Stimulated activated CD8-positive, alpha-beta memory T cell treated with anti-CD3 and anti-CD28 coated beads, Interleukin-15, amount 100 ng/mL, for 1 hour (primary cell): ENCODE measurements at places on chromosomes 16 and 17.

GRCh38 chr17:53942436-53942835, 119.7 kb downstream of the KIF2B start:
- no peak for DNase-seq

GRCh38 chr17:66535611-66536010, 233.2 kb downstream of the PRKCA start:
- no peak for DNase-seq

DNA sequence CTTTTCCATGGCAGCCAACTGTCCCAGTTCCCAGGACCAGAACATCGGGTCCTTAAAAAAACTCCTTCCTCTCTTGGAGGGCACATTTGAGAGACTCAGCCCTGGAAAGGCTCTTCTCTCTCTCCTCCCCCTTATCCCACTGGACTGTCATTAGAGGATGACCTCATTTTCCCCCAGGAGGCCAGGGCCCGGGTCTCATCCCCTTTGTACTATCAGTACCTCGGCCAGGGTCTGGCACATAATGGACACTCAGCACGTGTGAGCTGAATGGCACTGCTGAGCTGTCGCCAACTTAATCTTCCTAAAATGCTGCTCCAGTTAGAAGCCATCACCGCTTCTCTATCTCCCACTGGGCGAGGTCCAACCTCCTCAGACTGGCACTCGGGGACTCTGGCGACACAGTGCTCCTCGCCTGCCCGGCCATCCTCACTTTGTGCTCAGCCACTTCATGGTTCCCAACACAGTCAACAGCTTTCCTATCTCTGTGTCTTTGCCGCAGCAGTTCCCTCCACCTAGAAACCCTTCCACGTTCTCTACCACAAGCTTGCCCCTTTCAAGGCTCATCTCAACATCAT, 3.6 kb upstream of the RHBDL3 start:
- no peak for DNase-seq

GRCh38 chr16:21277927-21278706, at the start of gene CRYM:
Gene CRYM, minus strand, starts transcription at chr16:21278290. Its CDS starts 39 bp downstream, at chr16:21278251.
- no peak for DNase-seq

DNA sequence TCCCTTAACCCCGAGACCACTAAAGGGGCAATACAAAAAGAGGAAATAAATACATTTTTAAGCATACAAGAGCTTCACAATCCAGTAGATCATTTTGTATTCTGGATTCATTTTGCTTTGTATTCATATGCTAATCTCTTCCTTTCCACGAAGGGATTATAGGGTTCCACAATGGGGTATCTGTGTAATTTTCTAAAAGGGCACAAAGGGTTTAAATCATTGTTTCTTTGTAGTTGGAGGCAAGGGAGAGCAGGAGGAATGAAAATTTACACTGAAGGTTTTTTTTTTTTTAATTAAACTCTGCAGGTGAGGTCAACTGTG, 592 bp upstream of the NUFIP2 start:
- no peak for DNase-seq

- no peak for DNase-seq
Observed at GRCh38 chr16:74503412-74503811, 82.1 kb upstream of the CLEC18B start.

GRCh38 chr17:10151667-10152496, 46.5 kb downstream of the GAS7 start:
- DNase-seq: no peak

DNA sequence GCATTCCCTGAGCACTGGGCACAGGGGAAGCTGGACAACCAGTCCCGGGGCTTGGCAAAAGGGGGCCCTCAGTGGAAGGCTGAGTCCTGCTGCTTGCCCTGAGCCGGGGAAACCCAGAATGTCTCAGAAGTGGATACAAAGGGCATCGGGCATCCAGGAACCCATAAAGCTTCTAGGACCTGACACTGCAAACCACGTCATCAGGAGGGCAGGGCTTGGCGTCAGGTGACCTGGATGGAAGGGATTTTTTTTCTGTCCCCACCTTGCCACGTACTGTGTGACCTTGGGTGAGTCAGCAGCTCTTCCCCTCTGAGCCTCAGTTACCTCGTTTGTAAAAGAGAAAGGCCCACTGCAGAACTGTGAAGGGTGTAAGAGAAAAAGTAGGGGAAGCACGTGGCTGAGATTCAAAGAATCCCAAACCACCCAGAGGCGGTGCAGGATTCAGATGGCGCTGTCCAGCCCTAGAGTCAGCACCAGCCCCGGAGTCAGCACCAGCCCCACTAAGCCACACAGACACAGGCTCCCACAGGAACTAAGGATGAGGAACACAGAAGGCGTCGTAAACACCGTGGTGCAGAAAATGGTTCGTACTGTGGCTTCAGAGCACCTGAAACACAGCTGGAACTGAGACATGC, 53.7 kb downstream of the C16orf95 start:
- DNase-seq: no peak

GRCh38 chr16:84062734-84063640, 20.4 kb upstream of the SLC38A8 start:
- peak; percentile 39 for DNase-seq

DNA sequence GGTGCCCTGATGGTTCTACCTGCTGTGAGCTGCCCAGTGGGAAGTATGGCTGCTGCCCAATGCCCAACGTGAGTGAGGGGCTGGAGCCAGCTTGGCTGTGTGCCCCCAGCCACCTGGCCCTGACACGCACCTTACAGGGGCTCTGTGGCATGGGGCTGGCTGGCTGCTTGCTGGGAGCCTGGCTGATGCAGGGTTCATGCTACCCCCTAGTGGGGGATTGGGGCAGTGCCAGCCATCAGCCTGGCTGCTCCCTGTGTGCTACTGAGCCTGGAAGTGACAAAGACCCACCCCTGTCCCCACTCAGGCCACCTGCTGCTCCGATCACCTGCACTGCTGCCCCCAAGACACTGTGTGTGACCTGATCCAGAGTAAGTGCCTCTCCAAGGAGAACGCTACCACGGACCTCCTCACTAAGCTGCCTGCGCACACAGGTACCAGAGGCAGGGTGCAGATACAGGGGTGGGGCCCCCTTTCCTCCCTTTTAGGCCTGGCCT, 5.7 kb downstream of the GRN start:
- DNase-seq: peak; percentile 44

- DNase-seq: no peak
Observed at GRCh38 chr16:53605356-53605755, 98.3 kb downstream of the RPGRIP1L start.

- DNase-seq: no peak
Observed at GRCh38 chr17:65723431-65724151, 162.1 kb upstream of the AXIN2 start.

- no peak for DNase-seq
Observed at GRCh38 chr17:82449883-82450356, 632 bp downstream of the CYBC1 start.

DNA sequence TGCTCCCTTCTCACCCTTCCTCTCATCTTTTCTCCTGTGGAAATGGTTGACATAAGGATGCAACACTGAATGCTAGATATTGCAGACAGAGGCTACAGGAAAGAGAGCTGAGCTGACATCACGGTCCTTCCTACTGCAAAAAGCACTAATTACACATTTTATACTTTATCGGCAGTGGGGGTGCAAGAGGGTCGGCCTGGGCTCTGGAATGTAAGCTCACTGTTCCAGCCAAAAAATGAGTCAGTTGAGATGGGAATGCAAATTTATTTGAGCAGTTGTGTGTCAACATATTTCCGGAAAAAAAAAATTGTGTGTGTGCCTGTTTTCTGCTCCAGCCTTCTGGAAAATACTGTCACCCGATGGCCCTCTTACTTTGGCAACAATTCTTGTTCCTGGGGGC, 14.1 kb upstream of the MRTFB start:
- no peak for DNase-seq

GRCh38 chr17:3826191-3826590, 19.9 kb downstream of the NCBP3 start:
- DNase-seq: no peak

DNA sequence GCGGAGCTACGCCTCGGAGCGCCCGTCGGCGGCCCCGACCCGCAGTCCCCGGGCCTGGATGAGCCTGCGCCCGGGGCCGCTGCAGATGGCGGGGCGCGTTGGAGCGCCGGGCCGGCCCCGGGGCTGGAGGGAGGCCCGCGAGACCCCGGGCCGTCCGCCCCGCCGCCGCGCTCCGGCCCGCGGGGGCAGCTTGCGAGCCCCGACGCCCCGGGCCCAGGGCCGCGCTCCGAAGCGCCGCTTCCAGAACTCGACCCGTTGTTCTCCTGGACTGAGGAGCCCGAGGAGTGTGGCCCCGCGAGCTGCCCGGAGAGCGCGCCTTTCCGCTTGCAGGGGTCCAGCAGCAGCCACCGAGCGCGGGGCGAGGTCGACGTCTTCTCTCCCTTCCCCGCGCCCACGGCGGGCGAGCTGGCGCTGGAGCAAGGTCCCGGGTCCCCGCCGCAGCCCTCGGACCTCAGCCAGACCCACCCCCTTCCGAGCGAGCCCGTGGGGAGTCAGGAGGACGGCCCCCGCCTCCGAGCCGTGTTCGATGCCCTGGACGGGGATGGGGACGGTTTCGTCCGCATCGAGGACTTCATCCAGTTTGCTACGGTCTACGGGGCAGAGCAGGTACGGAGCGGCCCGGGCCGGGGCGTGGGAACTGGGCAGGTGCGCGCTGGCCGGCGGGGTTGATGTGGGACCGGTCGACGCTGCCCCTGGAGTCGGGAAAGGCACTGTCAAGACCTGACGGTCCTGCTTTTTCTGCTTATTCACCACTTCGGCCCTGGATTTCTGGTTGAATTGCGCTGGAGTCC, 861 bp downstream of the RAB11FIP3 start:
- DNase-seq: no peak

DNA sequence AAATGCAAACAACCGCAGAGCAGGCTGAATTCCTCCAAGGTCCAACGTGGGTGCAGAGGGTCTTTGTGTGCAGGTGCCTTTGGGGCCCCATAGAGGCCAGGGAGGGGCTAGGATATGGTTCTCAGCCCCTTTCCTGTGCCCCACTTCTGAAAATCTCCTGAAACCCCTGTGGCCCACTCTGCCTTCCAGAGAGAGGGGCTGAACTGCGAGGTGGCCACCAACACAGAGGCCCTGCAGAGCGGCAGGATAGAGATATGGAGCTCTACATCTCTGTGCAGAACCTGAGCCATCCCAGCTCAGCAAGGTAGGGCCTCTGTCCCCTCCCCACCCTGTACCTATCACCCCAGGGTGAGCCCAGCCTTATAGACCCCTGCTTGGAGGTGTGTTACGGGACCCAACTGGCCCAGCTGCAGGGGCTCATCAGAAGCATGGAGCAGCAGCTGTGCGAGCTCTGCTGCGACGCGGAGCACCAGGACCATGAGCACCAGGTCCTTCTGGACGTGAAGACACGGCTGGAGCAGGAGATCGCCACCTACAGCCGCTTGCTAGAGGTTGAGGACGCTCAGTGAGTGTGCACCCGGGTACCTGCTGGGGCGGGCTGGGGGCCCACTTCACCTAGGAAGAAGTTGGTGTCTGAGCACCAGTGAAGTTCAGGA, 5.5 kb downstream of the USP6 start:
- DNase-seq: no peak

DNA sequence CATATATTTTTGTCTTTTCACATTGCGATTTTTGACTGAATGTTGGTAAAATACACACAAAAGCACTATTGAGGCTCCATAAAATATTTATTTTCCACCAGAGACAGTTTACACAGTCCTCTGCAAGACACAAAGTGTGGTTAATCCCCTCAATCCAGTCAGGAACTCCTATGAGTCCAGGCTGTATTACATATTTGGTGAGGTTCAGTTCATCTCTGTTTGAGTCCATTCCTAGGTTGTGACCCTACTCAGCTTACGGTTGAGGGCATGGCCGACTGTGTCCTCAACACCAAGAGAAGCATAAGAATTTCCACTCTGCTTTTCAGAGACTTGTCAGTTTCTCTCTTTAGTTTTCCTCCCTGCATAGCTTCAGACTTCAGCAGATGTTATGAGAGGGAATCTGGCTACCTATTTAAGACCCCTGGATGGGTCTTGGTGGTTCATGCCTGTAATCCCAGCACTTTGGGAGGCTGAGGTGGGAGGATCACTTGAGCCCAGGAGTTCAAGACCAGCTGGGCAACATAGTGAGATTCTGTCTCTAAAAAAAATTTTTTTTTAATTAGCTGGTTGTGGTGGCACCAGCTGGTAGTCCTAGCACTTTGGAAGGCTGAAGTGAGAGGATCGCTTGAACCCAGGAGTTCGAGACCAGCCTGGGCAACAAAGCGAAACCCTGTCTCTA, 25.1 kb downstream of the ARL4D start:
- no peak for DNase-seq

GRCh38 chr16:54921206-54921824, 9.3 kb upstream of the IRX5 start:
- DNase-seq: no peak

DNA sequence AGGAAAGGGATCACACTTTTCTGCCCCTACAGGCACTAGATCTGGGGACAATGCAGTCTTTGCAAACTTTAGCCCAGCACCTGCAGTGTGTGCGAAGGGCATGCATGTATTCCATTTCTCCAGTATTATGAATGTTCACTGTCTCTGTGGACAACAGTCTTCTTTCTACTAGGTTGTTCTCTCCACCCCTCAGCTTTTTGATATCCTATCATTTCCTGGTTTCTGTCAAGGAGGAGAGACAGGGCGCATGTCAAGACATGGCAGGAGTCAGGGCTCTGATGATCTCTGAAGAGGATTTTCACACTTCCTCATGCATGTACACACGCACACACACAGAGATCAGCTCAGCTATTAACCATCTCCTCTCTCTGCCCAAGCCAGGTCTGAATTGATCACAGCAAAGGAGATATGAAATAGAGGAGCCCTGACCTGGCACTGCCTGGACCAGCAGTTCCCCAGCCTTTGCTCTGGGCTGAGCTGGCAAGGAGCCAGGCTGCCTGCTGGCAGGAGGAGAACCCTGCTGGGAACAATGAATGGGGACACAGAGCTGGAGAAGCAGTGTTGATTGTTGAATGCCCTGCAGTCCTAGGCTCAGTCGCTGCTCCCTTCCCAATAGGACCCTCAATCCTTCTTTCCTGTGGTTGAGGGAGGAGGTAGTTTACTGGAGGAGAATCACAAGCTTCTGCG, 2.6 kb downstream of the GPR179 start:
- DNase-seq: no peak

DNA sequence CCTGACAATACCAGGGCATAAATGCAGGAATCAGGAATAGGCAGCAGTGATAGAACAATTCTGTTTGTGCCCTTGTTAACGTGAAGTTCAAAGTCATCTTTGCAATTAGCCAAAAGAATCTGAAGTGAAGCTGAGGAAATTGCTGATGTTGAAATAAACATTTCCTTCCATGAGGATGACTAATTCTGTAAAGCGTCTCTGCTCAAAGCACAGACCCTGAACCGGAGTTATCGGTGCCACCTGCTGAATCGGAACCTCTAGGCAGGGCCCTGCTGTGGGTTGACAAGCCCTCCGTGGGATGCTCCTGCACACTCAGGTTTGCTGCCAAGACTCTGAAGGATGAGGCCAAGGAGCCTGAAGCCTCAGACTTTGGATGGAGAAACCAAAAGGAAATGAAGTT, 37.0 kb upstream of the CDH1 start:
- DNase-seq: no peak

- DNase-seq: no peak
Observed at GRCh38 chr17:3514873-3515272, 39.1 kb downstream of the ASPA start.

DNA sequence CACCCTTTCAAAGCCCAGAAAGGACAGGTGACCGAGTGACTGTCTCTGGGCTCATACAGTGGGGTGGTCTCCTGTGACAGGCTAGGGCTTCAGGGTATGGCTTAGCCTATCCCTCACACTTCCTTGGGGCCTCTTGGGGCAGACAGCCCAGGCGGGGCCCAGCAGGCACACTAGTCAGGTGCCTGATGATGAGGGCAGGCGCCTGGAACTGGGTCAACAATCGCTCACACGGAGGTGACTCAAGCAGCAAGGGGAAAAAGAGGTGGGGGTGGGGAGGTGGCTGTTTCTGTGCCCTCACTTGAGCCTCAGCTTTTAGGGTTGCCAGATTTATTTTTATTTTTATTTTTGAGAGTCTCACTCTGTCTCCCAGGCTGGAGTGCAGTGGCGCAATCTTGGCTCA, 6.4 kb upstream of the GRN start:
- DNase-seq: no peak
